Pons (tissue), 1 donor: ENCODE measurements at places on chromosomes 4 and X.
A peak's percentile ranks its signal among the peaks of the same experiment; 100 is the strongest.

- DNase-seq = no peak
Measured at GRCh38 chrX:78527263-78527662, 131.9 kb downstream of the RTL3 start.

GRCh38 chr4:181176306-181176705 is 1066.9 kb upstream of the TENM3 start:
- no peak for DNase-seq

DNA sequence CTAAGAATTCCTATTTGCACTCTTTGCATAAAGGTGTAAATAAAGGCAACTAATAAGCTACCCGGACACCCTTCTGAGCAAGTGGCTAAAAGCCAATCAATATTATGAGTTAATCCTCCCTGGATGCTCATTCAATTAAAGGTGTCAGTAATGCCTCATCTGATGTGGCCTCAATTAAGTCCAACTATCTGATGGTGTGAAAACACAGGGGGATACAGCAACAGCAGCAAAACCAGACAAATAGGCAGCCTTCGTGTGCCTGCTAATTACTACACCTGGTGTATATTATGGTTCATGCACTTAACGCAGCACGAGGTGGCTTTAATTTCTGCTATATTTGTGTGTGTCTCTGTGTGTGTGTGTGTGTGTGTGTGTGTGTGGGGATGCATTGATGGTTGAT is 244.4 kb downstream of the DCLK2 start:
- no peak for DNase-seq

- DNase-seq = no peak
Measured at GRCh38 chr4:14910411-14910810, 91.9 kb upstream of the CPEB2 start.

- no peak for DNase-seq
Measured at GRCh38 chr4:84907145-84907544, 59.3 kb downstream of the WDFY3 start.

DNA sequence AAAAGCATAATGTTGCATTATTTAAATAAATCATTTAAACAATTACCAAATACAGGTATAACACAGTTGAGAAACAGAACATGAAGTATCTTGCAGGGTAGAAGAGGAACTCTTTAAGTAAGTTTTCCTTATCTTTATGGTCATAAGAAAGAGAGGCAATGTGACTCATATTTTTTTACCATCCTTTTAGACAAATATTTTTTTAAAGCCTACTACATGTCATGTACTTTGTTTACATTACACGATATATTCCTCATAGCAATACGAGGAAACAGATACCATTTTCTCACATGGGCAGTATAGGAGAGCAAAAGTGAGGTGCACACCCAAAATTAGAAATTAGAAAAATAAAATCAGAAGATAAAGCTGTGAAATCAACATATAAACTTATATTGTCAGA is 49.3 kb upstream of the EPHA5 start:
- no peak for DNase-seq

DNA sequence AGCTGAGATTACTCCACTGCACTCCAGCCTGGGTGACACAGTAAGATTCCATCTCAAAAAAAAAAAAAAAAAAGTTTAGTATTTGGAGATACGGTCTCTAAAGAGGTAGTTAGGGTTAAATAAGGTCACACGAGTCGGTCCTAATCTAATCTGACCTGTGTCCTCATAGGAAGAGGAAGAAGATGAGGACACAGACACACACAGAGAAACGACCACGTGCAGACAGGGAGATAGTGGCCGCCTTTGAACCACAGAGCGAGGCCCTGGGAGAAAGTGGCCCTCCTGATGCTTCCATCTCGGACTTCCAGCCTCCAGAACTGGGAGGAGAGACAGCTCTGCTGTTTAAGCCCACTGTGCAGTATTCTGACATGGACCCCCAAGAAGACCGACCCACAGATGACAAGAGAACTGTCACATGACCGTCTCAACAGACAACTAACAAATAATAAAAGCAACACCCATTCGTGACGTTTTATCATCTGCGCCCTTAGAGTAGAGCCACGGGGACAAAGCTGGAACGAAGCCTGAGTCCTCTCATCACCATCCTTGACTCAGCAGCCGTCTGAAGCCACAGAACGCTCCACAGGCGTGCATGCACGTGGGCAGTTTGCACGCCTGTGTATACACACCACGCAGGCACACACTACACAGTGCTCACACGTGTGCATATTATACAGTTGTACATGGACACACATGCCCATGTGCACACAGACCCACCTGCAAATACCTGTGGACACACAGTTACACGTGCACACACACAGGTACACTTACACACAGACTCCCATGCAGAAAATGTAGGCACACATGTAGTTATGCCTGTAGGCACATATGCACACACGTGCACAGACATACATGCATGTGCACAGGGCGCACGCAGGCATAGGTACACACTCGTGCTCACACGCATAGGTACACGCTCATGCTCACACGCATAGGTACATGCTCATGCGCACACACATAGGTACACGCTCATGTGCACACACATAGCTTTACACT is 51.7 kb downstream of the FAM53A start:
- no peak for DNase-seq

DNA sequence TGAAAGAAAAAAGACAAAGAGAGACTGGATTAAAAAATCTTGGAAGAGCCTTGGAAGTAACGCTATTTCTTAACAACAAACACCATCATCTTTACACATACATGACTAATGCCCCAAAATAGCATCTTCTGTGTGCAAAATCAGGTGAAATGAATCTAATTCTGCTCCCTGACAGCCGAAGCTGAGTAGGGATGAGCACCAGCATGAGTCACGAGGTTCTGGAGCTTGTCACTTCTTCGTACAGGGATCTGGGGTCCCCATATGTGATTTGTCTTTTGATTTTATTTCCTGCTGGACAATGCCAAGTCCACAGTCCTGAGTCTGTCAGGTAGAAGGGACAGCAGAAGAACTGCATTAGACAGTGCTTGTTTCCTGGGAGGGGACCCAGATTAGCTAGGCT is 55.9 kb downstream of the OSTC start:
- DNase-seq = no peak

DNA sequence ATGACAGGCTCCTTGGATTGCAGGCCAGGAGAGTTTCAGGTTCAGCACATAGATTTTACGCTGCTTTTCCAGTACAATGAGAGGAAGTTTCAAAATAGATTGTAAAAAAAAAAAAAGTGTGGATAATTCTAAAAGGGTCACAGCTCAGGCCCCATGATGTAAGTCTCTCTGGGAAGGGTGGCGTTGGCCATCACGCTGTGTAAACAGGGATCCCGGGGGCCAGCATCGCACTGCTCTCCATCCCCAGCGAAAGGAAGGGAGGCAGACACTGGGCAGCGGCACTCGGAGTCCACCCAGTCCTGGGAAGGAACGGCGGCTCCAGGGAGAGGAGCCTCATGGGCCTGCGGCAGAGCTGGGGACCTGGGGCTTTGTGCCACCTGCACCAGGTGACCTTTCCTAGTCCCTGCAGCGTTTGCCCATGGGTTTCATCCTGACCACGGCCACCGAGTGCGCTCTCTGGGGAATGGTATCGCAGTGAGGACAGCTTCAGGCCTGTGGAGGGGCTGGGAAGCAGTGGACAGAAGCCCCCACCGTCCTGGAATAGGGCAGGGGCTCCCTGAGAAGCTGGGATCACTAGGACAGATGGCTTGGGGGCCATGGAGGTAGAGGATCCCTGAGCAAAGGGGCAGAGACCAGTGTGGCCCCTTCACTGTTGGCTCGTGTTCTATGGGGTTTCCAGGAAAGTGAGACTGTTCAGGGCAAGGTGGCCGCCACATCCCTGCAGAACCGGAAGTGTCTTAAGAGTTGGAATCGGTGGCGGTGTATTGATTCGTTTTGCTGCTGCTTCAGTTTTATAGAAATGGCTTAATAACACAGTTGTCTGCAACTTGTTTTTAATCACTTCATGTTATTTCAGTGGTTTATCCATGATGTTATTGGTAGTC is 38.9 kb downstream of the RGS12 start:
- DNase-seq = no peak

DNA sequence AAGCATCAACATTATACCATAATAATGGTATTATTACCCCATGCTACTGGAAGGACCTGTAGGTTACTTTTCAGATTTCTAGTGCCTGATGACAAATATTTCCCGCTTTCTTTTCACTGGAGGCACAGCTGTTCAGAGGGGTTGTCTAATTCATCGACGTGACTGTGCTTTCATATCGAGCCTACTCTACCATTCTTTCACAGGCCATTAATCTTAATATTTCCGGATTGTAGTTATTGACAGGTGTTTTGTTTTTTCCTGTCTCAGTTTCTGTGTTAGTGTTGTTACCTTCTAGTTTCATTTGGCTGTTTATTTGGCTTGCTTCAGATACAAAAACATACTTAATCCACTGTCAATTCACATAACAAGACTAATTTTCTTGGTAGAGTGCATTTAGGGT is 330.9 kb downstream of the SPOCK3 start:
- DNase-seq = no peak

GRCh38 chr4:118249890-118250289 is 102.9 kb downstream of the PRSS12 start:
- DNase-seq = no peak

DNA sequence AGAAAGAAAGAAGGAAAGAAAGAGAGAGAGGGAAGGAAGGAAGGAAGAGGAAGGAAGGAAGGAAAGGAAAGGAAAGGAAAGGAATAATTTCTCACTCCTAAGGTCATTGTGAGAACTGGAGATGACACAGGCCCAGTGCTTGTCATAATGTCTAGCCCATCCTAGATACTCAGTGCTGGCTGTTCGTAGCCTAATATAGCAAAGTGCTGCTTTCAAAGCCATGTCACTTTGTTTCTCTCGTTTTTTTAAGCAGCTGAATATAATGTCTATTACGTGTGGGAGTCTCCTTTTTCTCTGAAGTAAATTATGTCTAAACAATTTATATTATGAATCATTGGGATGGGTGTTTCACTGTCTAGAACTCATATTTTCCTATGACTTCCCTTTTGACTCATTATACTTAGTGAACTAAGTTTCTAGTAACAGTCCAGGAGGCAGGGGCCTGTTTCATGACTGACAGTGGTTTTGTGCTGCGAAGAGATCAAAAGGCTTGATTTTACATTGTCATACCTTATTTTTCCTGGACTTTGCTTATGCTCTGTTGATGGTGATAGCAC is 327.0 kb upstream of the ZFP42 start:
- DNase-seq = no peak

DNA sequence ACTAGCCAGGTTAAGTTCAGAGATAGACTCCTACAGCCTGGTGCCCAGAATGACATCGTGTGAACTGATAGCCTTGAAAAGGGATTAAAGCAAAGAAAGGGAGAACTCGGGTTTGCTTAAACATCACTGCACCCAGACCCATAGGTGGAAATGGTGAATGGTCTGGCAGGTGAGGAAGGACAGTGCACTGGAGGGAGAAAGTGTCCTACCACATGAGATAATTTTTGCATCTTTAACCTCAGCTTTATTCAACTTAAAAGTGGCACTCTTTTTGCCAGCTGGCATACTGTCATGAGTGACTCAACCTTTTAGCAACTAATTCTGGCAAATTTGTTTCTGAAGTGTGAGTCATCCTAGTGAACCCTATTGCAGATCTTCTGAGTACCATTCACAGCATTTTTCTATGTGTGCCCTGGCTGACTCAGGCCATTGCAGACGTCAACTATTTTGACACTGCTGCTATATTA is 53.0 kb upstream of the DAPP1 start:
- peak; percentile 11 for DNase-seq

GRCh38 chrX:97527725-97528124 is 644.0 kb downstream of the RPA4 start:
- no peak for DNase-seq
